ENCODE measurements at places on chromosomes 7 and 10.

GRCh38 chr7:13540429-13540828 is 449.0 kb downstream of the ETV1 start:
- DNase-seq: no peak

DNA sequence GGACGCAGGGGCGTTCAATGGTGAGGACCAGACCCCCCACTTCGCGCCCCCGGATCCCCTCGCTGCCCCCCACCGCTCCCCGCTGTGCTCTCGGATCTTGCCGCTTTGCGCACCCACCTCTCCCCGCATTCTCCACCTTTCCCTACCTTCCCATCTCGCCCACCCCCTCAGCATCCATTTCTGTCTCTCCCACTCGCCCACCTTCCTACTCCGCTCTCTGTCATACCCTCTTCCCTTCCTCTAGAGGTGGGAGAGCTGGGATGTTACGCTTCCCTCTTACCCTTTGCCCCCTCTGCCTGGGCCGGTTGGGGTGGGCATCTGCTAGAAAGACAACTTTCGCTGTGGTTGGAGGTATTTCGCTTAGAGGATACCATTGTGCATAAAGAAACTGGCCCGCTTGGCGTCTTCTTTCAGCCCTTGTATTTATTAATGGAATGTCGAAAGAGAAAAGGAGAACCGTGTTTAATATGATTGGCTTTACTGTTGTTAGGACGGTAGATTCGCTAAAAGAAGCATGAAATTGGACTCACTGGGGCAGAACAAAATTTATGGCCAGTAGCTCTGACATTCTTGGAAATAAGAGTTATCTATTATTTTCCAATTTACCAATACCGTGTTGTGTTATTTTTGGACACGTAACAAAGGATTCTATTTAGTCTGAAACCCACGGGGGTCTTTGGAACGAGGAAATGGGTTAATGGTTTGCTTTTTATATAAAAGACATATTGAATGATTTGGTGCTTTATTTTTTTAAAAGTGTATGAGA is 873 bp downstream of the PRKAR2B start:
- DNase-seq: no peak

DNA sequence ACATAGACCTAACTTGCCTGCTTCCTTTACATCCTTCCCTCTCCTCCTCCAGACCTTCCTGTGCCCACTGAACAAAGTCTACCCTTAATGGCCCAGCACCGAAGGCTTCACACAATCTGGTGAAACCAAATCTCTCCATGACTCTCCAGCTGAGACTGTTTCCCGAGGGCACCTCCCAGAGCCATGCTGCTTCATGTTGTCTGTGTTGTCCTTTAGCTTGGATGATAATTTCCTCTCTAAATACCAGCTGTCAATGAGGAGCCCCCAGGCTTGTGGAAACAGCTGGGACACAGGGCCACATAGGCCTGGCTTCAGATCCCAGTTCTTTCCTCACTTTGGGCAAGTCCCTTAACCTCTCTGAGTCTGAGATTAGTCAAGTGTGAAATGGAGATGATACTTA is 54.3 kb downstream of the DLD start:
- DNase-seq: no peak

- no peak for DNase-seq
These were observed 119.4 kb downstream of the GNAT3 start for GRCh38 chr7:80392229-80393169.

DNA sequence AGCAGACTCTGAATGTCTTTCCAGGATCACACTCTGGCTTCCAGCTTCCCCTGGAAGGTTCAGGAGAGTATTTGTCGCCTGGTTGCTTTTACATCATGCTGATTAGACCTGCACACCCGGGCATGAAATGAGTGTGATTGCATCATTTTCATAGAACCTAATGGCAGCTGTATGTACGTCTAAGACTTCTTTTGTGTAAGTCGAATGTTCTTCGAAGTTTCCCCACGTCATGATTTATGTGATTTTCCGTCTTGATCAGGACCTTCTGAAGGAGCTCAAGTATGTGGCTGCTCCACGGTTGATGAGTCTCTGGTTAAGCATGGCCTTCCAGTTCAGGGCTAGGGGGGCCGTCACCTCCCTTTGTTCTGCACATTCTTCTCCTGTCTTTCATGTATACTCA is 4.5 kb downstream of the EIF4H start:
- no peak for DNase-seq

DNA sequence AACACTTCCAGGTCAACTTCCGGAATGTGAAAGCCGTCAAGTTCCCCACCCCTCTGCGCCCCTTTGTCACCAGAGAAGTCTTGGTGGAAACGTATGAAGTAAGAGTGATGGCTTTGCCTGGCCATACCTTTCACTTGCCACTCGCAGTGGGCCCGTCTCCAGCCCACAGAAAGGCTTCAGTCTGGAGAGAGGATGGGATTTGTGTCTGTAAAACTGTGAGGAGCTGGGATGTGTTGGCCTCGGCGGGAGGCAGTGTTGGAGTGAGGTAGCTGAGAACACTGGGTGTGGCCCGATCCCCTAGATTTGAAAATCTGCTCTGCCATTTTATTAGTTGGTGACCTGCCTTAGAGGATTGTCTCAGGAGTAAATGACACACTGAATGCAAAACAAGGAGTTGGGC is 6.4 kb downstream of the ADCK2 start:
- DNase-seq: peak; percentile 34

GRCh38 chr7:120615703-120616102 is 242.2 kb downstream of the TSPAN12 start:
- no peak for DNase-seq

DNA sequence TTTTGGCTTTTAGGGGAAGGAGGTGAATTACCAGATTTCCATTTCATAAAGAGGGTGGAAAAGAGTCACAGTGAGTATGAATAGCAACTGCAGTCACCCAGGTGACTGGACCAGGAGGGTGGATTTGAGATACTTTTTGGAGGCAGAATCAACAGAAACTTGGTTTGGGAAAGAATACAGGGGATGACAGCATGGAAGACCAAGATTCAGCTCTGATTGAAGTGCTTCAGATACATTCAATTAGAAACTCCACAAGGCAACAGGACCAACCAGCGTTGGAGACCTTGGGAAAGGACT is 83.0 kb downstream of the SGMS1 start:
- DNase-seq: no peak

GRCh38 chr10:124250506-124250905 is 157.1 kb upstream of the CHST15 start:
- DNase-seq: no peak

DNA sequence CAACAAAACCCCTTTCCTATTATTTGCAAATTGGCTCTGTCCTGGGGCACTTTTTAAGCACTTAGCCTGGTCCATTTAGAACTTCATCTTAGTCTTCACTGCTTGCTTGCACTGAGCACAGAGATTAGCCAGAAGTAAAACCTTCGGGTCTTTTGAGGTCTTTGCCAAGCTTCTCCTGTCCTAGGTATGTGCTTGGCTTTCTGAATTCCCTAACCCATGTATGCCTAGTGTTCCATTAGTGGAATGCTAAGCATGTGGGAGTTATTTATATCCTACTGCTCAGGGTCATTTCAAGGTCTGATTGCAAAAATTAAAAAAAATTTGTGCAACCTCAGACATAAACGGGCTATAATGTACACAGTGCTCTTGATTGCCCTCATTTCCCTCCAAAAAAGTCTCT is 18.0 kb downstream of the ZNF37A start:
- no peak for DNase-seq

DNA sequence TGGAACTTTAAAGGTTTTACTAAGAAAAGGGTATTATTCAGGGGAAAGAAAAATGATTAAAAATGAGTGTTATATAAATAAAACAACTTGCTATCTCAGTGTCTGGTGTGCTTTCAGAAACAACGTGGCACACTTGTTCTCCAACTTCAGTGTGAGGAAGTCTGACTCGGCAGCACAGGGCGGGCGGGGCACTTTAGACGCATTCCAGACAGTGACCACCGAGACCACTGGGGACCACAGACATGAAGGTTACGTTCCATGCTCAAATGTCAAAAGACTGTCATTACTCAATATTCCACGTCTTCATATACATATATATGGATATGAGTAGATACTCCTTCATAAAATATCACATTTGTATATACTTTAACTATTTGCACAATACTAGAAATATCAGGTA is 87.0 kb downstream of the LARP4B start:
- no peak for DNase-seq

DNA sequence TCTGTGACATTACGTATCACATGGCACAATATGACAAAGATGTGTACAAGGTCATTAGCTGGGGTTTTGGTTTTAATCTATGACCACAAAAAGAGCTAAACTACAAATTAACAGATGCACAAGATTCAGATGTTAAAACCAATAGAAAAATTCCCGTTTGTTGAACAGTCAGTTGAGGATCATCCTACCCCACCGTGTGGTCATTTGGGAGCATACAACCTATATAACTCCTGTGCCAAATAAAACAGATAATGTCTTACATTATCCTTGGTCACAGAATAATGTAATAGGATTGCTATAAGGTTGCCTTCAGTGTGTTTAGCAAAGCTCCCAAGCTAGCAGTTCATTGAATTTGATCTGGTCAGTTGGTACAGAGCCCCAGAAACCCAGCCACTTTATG is 28.2 kb downstream of the ASNS start:
- no peak for DNase-seq

DNA sequence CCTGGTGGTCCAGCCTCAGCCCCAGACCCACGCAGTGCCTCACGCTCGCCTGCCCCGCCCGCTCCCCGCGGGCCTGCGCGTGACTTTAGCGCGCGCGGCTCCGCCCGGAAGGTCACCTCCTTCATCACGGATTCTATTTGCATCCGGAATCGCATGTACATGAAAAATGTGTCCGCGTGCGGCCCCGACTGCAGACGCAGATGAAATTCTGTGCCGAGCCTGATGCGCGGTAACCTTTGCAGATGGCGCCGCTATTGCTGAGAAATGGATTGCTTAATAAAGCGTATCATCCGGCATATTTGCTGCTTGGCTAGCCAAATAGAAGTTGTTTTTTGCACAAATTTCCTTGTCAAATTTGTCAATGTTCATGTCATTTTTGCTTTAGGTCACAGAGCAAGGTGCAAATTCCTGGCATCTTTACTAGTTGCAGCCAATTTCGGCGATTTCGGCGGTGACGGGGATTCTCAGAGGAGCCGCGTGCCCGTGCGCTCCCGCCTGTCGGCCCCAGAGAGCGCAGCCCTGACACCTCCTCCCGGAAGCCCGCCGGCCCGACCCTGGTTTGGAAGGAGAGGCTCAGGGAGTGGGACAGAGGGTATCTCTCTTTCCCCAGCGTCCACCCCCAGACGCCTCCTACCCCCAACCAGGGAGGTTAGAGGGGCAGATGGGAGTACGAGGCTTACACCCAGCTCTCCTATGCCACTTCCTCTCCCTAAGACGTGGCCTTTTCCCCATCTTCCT is 85.9 kb upstream of the PAX2 start:
- no peak for DNase-seq

GRCh38 chr10:73940634-73941221 is 29.8 kb downstream of the PLAU start:
- peak; percentile 53 for DNase-seq

- no peak for DNase-seq
These were observed 110.4 kb downstream of the RAMP3 start for GRCh38 chr7:45268013-45268412.

- no peak for DNase-seq
These were observed 34.8 kb upstream of the OSBPL3 start for GRCh38 chr7:25014756-25015155.

GRCh38 chr7:31096198-31096876 is 44.2 kb downstream of the ADCYAP1R1 start:
- no peak for DNase-seq

DNA sequence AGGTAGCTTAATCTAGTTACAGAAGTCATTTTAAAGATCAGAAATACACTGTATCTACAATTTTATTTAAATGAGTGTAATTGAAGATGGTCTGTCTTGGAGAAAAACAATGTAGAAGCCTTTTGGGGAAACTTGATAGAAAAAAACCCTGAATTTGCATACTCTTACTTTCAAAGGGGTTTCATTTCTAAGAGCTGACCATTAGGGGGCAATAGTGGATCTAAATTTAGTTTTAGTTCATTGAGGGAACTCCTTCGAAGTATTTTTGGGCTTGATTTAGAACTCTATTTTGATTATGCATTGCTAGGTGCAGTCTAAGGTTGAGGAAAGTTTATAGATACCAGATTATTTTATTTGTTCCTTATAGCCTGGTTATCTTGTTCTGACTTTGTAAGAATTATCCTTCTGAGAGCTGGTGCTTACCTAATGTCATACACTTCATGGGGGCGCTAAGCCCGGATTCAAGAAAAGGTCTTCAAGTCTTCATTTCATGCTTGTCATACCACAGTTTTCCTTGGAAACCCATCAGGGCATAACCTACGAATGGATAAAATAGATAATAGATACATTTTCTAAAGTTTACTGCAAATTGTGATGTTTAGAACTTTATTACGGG is 69.1 kb upstream of the MXI1 start:
- DNase-seq: no peak

GRCh38 chr7:71132127-71132376 is at the start of gene GALNT17:
GALNT17 (plus strand) TSS chr7:71132144.
- no peak for DNase-seq

DNA sequence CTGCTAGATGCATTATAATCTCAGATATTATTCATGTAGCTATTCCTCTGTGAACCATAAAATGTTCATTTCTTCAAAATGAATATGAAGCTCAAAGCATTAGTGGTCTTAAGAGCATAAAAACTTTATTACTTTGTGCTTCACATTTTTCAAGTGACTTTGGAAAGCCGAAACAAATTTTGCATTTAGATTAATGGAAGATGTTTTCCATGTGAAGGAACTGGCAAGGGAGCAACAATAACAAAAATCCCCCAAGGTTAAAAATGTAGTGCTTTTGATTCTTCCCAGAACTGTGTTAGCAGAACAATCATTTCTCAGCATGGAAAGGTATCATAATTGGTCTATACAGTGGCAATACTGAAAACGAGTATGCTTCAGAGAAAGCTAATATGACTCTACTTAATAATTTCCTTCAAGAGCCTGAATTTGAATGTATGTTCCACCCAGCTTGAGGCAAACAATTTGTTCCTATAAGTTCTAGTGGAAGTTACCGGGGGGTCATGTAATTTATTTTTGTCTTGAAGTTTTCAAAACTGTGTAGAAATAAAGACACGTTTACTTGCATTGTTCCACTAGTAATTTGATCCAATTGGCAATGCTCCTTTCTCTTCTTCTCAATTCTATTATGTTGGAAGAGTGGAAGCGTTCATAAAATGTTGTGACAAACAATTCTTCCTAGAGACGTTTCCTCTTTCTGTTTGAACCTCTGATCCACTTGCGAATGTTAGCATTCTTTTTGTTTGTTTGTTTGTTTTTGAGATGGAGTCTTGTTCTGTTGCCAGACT is 665.4 kb downstream of the AUTS2 start:
- DNase-seq: no peak

Measured in posterior cingulate gyrus (tissue), 11 donors.